IPS-NIHi11 (cell line): ENCODE measurements at places on chromosomes 7 and 10.

- no peak for DNase-seq
These were observed 39.3 kb upstream of the NEBL start for GRCh38 chr10:20936396-20936795.

DNA sequence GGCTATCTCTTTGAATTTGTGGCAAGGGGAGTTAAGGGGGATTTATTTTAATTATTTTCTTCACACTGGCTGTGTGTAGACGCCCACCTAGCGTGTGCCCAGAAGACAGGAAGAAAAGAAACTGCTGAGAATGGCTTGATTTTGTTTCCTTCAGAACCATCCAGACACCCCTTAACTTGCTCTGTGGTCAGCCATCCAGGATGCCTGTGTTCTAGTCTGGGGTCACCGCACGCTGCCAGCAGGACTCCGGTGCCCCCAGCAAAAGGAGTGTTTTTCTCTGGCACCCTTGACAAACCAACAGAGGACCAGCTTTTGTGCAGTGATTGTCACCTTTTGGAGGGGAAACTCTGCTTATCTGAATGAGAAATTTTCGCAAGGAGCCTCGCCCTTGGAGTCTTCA, 5.3 kb downstream of the DDC start:
- no peak for DNase-seq

GRCh38 chr7:133863362-133864061, 263.6 kb upstream of the LRGUK start:
- no peak for DNase-seq

DNA sequence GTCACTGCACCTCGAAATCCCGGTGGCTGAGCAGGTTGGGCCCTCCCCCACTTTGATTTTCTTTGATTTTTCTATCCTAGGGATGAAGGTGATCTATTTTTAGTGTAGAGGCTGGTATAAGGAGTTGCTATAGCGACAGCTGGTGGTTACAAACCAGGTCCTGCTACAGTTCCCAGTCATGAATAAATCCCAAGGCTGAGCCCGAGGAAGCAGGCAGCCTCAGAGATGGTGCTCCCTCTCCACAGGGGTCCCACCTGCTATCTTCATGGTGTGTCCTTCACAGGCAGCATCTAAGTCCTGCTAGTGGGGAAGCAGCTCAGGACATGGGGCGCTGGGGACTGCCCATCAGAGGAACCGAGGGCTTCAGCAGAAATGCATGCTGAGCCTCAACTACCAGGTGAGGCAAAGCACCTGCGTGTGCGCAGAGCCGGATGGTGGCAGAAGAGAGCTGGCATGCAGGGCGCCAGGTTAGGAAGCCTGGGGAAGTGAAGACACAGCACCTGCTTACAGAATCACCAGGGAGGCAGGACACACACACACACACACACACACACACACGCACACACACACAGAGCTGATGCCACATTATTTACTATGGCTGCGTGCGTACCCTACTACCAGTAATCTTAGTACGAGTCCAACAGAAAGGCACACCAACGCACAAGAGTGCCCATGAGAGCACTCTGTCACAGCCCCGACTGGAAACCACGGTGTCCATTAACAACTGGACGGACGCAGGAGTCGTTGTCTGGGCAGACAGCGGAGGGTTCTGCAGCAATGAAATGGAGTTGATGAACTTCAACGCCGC, 150.9 kb downstream of the PRKAG2 start:
- no peak for DNase-seq

GRCh38 chr10:102610441-102610887, 33.8 kb upstream of the TRIM8 start:
- DNase-seq: no peak

DNA sequence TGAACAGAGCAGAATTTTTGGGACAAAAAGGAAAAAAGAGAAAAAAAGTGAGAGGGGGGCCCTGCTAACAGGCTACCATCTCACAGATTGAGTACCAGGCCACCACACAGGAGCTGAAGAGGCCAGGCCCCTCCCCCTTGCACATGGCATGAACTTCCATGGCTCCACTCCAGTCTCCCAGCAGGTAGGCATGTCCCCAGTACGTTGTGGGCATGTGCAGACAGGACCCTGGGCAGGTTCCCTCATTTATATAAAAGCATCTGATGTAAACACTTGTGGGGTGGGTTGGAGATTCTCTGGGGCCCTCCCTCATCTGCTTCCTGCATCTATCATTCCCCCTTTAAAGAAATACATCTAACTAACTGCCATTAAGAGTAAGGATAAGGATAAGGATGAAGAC, 45.0 kb upstream of the AKR1C1 start:
- DNase-seq: no peak

- DNase-seq: no peak
These were observed 287.0 kb downstream of the ZEB1 start for GRCh38 chr10:31605861-31606525.

DNA sequence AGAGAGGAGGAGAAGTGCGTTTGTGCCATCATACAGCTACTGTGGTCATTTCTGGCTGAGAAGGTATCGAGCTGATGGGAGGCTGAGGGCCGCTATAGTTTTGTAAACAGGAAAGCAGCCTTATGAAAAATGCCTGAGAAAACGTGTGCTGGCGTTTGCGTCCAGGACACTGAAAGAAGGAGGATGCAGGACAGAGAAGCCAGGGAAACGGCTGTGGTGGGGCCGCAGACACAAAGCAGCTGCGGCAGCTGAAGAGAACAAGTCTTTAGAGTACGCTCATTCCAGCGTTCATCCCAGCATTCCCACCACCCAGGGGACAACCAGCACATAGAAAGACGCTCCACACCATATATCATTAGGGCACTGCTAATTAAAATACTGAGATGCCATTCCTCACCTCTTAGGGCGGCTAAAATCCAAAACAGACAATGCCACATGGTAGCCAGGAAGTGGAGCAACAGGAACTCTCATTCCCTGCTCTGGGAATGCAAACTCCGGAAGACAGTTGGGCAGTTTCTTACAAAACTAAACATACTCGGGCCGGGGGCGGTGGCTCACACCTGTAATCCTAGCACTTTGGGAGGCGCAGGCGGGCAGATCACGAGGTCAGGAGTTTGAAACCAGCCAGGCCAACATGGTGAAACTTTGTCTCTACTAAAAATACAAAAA, 18.4 kb downstream of the GNA12 start:
- no peak for DNase-seq

GRCh38 chr10:58661336-58661735, 148.7 kb downstream of the BICC1 start:
- DNase-seq: no peak

- no peak for DNase-seq
These were observed 54.5 kb upstream of the PRPS1L1 start for GRCh38 chr7:18082169-18082568.

GRCh38 chr10:124048371-124049290, 44.8 kb downstream of the CHST15 start:
- DNase-seq: no peak

GRCh38 chr7:56083150-56083785, 9.5 kb downstream of the PHKG1 start:
- no peak for DNase-seq
